Fibroblast of skin of left quadriceps (primary cell): ENCODE measurements at places on chromosomes 2 and 18.

DNA sequence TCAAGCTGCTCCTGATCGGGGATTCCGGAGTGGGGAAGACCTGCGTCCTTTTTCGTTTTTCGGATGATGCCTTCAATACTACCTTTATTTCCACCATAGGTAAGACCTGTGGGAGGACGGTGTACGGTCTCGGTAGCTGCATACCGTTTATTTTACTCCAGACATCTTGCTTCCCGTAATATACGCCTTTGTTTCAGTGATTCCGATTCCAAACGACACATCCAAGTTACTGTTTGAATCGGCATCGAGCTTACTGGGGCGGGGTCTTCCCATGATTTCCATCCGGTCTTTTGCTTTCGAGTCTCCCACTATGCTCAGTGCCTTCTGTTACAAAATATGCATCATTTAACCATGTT lies 731 bp downstream of the RAB10 start:
- DNase-seq = no peak

DNA sequence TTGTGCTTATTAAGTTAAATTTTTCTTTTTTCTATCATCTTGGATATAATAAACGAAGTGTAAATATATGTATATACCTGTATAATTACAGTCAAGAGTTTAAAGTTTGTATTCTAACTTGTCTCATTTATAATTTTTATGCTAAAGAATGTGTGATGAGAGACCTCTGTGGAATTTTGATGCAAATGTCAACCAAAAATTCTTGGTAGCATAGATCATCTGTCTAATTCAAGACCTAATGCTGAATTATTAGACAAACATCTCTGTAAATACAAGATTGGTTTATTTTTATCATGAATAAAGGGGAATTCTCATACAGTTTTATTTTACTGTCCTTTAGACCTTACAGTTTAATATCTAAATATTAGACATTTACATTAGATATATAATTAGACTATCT lies 149.2 kb upstream of the VWC2L start:
- DNase-seq = no peak

DNA sequence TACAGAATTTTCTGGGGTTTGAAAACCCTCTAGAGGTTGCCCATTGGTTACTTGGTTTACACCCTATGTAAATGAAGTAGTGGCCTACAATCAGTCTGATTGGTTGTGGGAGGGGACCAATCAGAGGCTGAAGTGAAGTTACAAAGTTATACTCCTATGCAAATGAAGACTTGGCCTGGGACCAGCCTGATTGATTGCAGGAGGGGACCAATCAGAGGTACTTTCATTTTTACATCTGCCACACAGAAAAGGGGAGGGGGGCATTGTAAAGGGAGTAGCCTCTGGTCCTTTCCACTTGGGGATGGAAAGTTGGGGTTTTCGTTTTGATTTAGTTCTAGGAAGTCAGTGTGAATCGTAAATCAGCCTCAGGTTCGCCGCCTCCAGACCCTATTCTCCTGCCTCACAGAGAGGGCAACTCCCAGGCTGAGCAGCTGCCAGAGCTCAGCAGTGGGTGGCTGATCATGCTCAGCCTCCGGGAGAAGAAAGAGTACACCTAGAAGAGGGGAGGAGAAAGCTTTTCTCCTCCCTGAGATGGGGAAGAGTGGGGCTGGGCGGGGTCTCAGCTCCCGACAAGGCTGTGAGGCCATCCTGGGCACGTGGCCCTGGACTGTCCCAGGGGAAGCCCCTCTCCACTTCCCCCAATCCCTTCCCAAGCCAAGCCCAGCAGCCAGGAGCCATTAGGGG lies 372.5 kb downstream of the GALR1 start:
- DNase-seq = no peak

- peak; percentile 53 for DNase-seq
Observed at GRCh38 chr2:187991389-187991788, 300.3 kb upstream of the GULP1 start.

DNA sequence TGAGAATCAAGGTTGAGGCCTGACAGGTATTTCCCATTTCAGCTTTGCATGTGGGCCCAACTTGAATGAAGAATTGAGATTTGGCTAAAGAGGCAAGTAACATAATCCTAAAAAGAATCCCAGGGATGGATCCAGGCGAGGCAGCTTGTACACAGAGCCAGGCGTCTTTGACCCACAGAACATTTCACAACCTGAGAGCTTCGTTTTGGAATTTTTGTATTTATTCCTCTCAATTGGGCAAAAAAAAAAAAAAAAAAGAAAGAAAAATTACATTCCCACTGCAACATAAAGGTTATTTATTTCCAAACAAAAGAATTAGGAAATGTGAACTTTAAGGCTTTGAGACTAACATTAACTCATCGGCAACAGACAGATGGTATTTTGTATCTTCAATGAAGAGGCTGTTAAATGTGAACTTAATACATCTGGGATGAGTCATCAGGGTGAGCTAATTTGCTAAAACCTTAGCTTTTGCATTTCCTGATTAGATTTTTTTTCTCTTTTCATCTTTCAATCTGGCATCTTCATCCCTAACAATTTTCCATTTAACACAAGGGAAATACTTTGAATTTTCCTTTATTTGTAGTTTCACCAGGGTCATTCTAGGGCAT lies 478.5 kb upstream of the TNP1 start:
- peak; percentile 87 for DNase-seq

DNA sequence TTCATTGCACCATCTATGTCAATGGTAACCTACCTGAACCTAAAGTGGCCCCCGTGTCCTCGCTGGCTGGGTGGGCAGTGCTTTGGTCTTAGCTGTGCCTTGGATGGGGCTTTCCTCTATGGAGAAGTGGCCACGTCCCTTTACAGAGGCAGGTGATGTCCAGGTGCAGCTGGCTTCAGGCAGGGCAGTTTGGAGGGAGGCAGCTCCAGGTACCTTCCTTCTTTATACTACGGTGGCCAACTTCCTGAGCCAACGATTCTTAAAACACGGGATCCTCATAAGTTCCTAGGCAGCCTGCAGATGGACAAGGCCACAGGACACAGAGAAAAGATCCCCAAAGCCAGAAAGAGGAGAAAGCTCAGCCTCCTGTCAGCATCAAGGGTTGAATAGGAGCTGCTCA lies 517.3 kb upstream of the HS6ST1 start:
- DNase-seq = no peak

- DNase-seq = no peak
Observed at GRCh38 chr18:32966141-32966540, 193.3 kb upstream of the KLHL14 start.

GRCh38 chr2:148531235-148531634 lies 113.3 kb upstream of the EPC2 start:
- no peak for DNase-seq

DNA sequence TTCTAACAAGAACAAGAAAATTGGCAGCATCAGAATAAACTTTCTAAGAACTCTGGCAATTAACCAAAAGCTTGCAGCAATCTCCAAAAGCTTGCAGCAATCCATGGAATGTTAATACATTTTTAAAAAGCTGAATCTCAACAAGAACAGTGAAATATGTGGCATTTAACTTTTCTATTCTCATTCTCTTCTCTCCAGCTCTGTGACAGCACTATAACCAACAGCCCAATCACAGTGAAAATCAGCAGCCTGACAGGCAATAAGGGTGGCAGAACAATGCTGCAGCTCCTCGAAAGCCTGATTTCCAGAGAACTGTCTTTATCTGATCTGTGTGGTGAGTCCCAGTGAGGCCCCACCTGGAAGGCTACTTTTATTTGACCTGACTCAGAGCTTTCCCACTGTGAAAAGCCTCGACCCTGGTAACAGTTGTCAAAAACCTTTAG lies 60.0 kb downstream of the TMEM131 start:
- peak; percentile 81 for DNase-seq
